Ureter (tissue), 1 donor: ENCODE measurements at places on chromosomes 3 and 15. TPM values are rescaled to one million over a fixed set of nuclear protein-coding genes. Genes with fewer than 3 reads are reported as not detected.

GRCh38 chr3:180332608-180333007, 269.4 kb upstream of the TTC14 start:
- no peak for DNase-seq

DNA sequence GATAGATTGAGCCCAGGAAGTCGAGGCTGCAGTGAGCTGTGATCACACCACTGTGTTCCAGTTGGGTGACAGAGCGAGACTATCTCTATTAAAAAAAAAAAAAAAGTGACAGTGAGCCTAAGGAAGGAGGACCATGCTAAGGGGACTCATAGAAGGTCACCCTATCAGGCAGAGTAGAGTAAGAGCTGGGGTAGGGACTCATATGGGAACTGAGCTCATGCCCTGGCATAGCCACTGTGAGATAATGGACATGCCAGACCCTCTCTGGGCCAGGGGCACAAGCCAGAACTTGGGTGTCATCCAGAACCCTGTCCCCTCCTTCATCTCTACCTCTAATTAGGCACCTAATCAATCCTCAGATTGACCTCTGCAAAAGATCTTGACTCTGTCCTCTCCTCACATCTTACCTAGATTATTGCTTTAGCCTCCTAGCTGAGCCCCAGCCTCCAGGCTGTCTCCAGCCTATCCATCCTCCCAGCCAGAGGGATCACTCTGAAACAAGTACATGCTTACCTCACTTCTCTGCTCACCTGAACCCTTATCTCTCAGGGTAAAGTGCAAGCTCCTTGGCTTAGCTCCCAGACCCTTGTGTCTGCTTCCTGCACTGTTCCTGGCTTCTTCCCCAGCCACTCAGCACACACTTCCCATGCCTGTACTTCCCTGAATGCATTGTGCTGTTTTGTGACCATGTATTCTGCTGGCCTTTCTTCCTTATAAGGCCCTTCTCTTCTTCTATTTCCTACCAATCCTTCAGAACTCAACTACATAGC, 76.4 kb downstream of the DAPK2 start:
- DNase-seq, result no peak

The IMPG2 gene
- 0.31 TPM for total RNA-seq

The ONECUT1 gene
- total RNA-seq, result not detected

GRCh38 chr15:44620081-44620480, 43.4 kb downstream of the SPG11 start:
- DNase-seq, result no peak

- no peak for DNase-seq
These were observed 4.2 kb upstream of the TLR9 start for GRCh38 chr3:52229656-52230055.

- no peak for DNase-seq
These were observed 623.5 kb downstream of the EDEM1 start for GRCh38 chr3:5811016-5811415.

- no peak for DNase-seq
These were observed 2.8 kb upstream of the SEMA3G start for GRCh38 chr3:52447512-52448355.

DNA sequence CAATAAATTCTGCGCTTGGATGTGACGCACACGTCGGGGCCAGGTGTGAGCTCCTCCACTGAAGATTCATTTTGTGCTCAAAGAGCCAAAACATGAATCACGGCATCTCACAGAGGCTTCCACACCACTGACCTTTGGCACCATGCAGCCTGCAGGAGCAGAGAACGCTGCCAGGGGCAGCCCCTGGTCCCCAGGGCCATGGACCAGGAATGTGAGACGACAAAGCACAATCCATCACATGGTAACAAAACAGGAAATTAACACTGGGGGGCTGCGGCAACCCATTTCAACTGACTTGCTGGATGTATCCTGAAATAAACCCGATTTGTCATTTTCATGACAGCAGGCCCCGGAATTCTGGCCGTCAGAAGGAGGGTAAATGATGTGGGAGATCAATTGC, 167.5 kb upstream of the IGF1R start:
- no peak for DNase-seq
